ENCODE measurements at places on chromosomes 7 and 10.

DNA sequence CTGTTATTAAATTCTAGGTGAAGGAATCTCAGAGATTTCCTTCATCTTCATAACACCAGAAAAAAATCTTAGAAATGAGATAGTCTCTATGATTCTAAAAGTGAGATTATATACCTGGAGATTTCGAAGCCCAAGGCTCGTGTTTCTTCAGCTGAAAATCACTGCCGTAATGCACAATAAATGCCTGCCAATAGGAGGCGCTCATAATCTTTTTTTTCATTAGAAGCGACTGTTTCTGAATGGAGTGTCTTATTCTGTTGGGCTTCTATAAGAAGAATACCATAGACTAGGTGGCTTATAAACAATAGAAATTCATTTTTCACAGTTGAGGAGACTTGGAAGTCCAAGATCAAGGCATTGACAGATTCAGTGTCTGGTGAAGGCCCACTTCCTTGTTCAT lies 294.7 kb downstream of the PRKG1 start:
- DNase-seq: no peak

DNA sequence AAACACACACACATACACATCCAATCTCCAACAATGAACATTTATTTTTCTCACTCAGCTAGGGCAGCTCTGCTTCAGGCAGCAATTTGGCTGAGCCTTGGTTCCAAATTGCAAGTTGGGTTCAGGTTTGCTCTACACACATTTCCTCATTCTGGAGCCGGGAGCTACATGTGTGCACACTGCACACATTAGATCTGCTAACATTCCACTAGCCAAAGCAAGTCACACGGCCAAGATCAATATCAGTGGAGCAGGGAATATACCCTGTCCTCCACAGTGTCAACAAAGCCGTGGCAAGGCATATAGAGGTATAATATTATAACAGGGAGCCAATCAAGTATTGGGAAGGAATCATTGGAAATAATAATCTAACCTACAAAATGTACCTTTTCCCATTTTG lies 57.5 kb upstream of the PPP1R3C start:
- no peak for DNase-seq

DNA sequence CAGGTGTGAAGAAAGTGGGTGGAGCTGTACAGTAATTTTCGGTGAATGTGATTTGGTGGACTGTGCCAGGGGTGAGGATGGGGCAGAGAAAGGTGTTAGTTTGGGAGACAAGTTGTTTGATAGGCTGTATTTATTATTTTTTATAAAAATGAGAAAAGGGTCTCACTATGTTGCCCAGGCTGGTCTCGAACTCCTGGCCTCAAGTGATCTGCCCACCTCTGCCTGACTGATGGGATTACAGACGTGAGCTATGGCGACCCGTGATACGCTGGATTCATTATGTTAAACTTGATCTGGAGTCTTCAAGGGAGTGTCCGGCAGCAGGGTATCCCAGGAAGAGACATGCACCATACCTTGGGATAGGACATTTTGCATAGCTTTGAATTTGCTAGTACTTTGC lies 1.3 kb downstream of the KAT6B start:
- DNase-seq: no peak

DNA sequence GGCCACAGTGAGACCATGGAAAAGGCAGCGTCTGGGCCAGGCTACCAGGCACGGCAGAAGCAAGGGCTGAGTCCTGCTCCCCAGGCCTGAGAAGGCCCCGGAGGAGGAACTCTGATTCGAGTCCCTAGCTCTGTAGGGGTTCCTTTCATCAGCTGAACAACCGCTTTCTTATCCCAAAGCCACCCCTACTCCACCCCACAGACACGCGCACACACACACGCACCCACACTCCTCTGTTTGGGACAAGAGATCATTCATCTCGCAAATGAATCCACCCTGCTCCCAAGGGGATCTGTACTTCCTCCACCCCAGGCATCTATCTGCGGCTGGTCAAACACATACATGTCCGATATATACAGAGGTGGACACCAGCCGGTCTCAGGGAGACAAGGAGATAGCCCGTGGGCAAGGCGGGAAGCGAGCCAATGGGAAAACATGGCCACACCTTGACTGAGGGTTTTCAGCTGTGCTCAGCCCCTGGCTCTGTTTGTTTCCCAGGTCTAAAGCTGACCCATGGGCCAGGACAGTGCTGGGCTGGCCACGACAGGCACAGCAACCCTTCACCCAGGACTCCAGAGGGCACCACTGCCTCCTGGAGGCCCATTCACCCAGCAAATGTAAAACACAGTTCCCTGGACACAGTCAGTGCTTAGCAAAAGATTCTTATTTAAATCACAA lies 7.3 kb downstream of the ZCCHC24 start:
- no peak for DNase-seq

- no peak for DNase-seq
Measured at GRCh38 chr7:44062180-44062902, 3.0 kb downstream of the PGAM2 start.

DNA sequence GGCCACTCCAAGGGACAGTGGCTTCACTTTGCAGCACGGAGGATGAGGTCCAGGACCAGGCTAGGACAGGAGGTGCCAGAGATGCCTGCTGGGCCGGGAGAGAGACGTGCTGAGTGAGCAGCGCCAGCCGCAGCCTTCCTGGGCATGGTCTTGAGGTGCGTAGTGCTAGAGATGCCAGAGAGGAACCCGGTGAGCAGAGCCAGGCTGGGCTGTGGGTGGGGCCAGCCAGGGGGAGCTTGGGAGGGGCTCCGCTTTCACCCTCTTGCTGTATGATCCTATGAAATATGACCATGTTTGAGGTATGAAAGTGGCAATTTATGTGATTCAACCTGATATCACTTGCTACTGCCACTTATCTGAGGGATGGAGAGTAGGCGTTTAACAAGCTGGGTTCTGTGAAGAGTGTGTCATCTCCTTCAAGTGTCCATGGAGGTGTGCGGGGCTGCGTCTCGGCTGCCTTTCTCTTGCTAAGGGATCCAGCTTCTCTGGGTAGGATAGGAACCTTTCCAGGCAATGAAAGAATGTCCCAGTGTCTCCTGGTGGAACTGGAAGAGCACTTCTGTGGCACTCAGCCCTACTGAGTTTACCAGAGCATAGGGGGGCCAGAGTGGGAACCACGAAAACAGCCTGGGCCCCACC lies 518.4 kb upstream of the FOXK1 start:
- no peak for DNase-seq

DNA sequence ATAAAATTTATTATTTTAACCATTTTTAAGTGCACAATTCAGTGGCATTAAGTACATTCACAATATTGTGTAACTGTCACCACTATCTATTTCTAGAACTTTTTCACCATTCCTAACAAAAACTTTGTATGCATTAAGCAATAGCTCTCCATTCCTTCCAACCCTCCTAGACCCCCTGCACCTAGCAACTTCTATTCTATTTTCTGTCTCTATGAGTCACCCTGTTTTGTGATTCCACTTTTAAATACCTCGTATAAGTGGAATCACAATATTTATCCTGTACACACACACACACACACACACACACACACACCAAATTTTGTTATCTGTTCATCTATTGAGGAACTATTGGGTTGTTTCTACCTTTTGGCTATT lies 89.2 kb downstream of the ARID5B start:
- no peak for DNase-seq

GRCh38 chr10:19772972-19773371 lies 43.3 kb upstream of the PLXDC2 start:
- DNase-seq: no peak

DNA sequence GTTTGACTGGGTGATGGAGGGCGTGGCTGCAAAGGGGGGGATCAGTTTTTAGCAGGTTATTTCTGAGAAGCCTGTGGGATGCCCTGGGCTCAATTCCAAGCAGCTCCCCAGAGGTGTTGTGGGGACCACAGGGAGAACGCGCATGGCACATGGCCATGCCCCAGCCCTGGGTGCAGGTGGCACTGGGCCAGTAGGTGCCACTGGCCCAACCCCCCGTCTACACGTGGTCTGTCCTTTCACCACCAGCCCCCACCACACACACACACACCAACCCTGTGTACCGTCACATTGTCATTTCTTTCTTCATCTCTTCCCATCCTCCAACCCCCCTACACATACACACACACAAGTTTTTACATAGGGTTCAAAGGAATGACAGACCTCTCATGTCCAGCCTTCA lies 115.1 kb upstream of the STK17A start:
- no peak for DNase-seq

GRCh38 chr7:85695533-85695932 lies 508.7 kb upstream of the SEMA3D start:
- DNase-seq: peak; percentile 26

DNA sequence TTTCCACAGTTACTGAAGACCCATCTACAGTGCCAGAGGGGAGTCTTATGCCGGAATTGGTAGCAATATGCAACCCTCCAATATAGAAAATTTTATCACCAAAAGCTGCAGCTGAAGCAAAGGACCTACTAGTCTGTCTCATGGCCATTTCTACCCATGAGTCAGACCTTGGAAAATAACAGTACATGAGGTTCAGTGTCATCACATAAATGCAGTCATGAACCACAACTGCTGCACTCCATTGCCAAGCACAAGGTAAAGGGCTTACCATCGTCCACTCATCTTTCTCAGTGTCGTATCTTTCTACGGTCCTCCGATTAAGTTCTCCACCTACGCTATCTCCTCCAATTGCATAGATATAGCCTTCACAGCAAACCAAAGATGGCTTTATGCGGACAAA lies 21.8 kb downstream of the KBTBD2 start:
- peak; percentile 13 for DNase-seq

DNA sequence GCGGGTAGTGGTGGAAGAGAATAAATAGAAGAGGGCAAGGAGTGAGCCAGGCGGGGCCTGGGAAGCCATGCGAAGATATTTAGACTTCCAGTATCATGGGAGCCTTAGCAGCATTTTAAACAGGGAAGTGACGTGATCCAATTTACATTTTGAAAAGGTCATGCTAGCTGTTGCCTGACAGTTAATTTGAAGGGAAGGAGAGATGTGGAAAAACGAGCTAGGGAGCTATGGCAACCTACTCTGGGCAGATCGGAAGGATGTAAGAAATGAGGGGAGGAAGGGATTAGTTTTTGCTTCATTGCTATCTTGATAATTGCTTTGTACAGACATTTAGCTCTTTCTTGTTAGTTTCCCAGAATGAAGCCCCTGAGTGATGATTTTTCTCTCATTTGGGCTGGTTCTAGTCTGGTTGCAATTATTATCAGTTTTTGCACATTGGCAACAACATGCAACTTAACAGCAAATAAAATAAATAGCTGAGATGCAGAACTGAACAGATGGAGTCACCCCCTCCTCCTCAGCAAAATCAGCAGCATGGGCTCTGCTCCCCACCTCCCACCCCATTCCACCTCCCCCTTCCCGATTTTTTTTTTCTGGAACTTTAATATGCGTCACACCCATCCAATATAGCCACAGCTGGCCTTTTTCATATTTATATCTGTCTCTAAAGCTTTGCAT lies 13.0 kb upstream of the CALU start:
- no peak for DNase-seq

DNA sequence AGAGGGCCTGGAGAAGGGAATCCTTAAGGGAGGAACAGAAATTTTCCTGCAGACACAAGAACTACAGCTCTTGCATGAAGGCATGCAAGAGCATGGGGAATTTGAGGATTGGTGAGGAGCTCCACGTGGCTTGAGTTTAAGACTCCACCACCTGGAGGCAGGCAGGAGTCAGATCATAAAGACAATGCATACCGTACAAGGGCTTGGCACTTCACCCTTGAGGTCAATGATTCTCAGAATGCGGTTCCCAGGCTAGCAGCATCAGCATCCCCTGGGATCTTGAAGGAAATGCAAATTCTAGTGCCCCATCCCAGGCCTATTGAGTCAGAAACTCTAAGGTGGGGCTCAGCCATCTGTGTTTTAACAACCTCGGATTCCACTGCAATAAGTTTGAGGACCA lies 143.8 kb downstream of the C7orf25 start:
- DNase-seq: no peak

- DNase-seq: peak; percentile 72
Measured at GRCh38 chr7:112266595-112267270, 60.2 kb downstream of the ZNF277 start.

GRCh38 chr10:125548878-125549277 lies 134.1 kb downstream of the TEX36 start:
- DNase-seq: no peak

DNA sequence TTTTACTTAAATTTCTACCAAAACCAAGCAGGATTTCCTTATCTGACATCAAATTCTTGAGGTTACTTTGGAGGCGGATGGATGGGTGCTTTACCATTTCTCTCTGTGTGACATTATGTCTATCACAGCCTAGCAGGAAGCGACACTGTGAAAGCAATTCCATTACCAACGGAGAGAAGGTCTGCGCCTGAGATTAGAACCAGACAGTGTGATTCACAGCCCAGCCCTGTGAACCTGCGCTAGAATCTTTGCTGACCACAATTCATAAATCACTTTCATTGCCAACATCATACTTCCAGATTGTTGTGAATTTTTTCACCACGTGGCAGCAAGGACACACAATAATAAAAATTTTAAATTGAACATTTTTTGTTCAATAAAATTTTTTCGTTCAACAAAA lies 126.5 kb downstream of the CUBN start:
- DNase-seq: peak; percentile 95

DNA sequence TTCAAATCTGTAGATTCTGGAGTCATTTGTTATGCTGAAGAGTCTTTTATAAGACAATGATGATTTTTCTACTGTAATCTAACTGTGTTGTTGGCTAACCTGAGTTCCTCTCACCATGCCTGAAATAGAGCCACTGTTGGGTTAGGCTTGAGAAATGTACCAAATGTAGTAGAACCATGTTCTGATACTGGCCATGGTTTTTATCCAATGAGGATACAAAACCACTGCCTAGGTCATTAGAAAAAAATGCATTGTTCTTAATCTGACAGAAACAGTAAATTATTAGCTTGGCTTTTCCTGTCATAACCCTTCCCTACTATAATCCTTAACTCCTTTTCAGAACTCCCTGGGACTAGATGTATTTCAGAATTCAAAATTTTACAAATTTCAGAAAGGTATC lies 86.6 kb downstream of the RAPGEF5 start:
- no peak for DNase-seq

DNA sequence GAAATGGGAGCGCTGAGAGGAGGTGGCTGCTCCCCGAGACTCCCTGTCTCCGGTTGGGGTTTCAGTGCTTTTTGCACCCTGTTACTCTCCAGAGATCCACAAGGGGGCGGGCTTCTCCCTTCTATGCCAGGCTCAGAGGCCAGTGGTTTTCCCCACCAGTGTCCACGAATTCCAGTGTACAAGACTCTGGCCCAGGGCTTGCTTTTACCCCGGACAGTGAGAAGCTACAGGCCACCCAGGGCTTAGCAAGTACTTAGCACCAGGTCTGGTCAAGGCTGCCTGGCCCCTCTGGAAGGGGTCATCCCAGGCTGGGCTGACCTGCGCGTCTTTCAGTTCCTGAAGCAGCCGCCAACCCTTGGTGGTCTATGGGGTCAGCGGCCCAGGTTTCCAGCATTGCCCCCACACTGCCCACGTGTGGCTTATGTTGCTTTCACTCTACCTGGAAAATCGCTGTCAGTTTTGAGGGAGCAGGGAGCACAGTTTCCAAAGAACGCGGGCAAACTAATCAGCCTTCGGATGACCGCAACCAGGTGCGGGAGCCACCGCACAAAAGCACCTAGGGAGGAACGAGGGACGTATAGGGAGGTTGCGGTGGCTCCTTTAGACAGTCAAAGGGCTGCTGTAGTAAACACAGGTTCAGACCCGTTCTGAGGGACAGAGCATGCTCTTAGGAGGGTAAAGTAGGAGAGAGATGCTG lies 6.8 kb downstream of the CYP26A1 start:
- peak; percentile 35 for DNase-seq

- peak; percentile 97 for DNase-seq
Measured at GRCh38 chr7:70752794-70753241, 379.1 kb upstream of the GALNT17 start.
